Fibroblast of villous mesenchyme (primary cell): ENCODE measurements at places on chromosomes 4 and X. TPM values are rescaled to one million over a fixed set of nuclear protein-coding genes. Genes with fewer than 3 reads are reported as not detected.

The LIMCH1 gene
- total RNA-seq: 3.9 and 8.4 TPM in 2 replicates

DNA sequence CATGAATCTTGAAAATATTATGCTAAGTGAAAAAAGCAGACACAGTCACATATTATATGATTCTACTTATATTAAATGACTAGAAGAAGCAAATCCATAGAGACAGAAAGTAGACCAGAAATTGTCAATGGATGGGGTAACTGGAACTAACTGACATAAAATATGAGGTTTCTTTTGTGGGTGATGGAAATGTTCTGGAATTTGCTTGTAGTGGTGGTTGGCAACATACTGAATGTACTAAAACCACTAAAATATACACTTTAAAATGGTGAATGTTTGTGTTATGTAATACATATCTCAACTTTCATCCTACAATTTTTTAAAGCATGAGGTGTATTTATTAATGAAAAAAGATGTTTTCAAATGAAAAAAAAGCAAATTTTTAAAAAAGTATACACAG lies 14.7 kb downstream of the CNOT6L start:
- DNase-seq: peak; percentile 26

The USP17L24 gene
- not detected in 2 replicates for total RNA-seq

The PDZD4 gene
- total RNA-seq: 0.32 and 0.43 TPM in 2 replicates

The HS3ST1 gene
- total RNA-seq: not detected in 2 replicates

DNA sequence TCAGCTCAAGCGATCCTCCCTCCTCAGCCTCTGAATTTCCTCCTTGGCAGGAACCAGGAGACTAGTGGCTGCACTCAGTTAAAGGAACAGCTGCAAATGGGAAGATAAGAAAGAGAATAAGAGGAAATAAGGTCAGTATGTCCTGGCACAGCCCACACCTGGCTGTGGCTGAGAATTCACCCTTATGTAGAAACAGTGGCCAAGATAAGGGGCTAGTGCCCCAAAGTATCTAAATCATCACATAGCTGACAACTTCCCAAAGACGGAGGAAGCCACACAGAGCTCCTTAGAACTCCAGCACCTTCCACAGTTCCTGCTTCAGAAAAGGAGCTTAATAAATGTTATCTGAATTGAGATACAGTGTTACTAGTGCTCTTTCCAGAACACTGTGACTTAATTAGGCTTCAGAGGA lies 2.3 kb upstream of the CHIC2 start:
- DNase-seq: no peak

GRCh38 chr4:1191621-1192020 lies 19.2 kb upstream of the SPON2 start:
- no peak for DNase-seq

GRCh38 chr4:157977086-157977485 lies 195.7 kb downstream of the GASK1B start:
- DNase-seq: no peak

The LIN54 gene
- 12.6 and 16.8 TPM in 2 replicates for total RNA-seq

DNA sequence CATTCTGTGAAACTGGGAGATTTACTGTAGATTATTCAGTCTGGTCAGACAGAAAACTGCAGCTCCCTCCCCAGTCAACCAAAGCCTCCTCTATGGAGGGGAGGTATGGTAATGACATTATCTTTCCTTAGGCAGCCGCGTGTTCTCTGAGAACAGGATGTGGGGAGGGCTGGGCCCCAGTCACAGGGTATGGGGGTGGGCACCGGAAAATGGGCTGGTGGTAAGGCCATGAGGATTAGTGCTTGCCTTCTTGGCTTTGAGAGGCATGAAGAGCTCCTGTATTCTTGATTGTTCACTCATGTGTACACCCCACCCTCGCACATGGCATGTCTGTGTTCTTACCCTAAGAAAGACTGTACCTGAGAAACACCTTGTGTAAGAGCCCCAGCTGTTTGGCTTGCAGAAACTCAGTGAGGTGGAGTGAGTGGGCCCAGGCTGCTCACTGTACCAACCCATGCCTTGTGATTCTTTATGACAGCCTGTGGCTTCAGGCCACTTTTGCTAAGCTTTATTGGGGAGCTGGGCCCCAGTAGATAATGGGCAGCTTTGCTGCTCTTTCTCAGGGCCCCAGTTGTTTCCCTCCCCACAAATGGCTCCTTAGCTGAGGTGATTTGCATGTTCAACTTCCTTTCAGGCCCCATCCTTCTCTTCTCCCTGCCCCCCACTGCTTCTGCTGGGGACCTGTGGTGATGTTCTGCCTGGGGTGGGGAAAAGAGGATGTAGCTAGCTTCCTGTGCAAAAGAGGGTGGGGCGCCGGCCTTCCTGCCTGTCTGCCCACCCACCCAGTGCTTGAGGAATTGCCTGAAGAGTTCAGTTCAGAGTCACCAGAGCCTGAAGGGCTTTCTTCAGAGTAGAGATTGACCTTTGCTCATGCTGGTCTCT lies 30.7 kb downstream of the MSN start:
- peak; percentile 44 for DNase-seq

GRCh38 chr4:166045457-166045856 lies 172.4 kb downstream of the TLL1 start:
- DNase-seq: no peak
